ENCODE measurements at places on chromosomes 13 and 19.
A peak's percentile ranks its signal among the peaks of the same experiment; 100 is the strongest.

- DNase-seq: no peak
Observed at GRCh38 chr13:110113284-110113764, 193.6 kb downstream of the COL4A1 start.

DNA sequence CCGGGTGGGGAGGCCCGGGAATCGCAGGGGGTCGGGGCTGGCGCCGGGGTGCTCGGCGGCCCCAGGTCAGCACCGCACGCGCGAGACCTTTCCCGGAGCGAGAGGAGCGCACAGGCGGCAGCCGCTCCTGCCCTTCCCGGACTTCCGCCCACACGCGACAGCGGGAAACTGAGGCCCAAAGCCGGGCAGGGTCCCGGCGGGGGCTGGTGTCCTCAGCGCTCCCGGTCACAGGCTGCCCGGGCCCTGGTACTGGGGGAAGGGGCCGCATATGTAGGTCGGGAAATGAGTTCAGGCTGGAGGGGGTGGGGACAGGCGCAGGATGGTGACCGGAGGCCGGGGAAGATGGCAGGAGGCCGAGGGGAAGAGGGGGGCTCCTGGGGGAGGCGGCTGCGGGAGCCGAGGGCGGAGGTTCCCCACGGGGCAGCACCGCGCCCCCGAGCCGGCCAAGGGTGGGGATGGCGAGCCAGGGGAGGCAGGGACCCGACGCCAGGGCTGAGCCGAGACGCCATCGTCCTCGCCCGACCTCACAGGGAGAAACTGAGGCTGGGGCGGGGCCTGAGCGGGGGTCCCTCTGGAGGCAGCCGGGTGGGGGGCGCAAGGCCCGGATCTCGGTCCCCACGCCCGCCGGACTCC, 662 bp downstream of the CBARP start:
- peak; percentile 9 for DNase-seq

GRCh38 chr13:23042181-23042580, 138.6 kb upstream of the SGCG start:
- no peak for DNase-seq

- DNase-seq: no peak
Observed at GRCh38 chr13:78657699-78658629, 991 bp downstream of the OBI1 start.

DNA sequence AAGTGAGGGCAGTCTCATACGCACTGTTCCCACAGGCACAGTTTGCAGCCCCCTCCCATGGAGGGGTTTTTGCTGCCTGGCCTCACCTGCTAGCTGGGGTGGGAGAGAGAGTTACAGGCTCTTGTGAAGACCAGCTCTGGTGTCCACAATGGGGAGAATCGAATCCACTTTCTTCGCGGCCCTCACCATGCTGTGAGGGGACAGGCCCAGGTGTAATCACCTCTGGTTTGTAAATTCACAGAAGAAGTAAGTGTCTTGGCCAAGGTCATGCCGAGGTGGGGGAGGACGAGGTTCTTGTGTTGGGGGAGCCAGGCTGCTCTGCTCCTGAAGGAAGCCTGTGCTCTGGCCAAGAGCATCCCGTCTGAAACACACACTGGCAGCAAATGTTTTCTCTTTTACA, 39.5 kb downstream of the TEX29 start:
- DNase-seq: no peak

DNA sequence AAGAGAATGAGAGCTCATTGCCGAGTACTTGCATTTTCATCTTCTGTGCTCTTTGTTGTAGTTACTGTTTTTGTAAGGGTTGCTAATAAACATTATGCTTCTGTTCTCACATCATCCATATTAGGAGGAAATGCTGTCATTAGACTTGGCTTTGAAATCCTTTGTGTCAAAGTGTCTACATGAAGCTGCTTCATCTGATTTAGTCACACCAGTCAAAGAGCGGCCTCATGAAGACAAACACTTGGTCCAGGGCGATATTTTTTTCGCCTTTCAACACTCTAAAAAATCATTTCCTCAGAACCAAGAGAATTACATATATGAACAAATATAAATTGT, 105.0 kb downstream of the SPRY2 start:
- DNase-seq: no peak

DNA sequence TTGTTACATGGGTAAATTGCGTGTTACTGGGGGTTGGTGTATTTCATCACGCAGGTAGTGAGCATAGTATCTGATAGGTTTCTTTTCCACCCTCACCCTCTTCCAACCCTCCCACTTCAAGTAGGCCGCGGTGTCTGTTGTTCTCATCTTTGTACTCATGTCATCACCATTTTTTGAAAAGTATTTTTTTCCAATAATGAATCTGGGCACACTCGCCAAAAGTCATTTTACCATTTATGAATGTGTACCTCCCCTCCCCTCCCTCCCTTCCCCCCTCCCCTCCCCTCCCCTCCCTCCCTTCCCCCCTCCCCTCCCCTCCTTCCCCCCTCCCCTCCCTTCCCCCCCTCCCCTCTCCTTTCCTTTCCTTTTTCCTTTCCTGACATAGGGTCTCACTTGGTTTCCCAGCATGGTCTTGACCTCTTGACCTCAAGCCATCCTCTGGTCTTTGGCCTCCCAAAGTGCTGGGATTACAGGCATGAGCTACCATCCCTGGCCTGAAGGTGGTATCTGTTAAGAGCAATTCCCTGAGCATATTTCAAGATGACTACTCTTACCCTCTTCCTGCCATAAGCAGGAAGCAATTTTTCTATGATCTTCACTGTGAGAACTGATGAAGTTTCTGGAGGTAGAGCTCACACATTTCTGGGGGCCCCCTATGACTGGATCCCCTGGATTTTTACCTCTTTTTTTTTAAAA, 15.7 kb downstream of the ZNF627 start:
- no peak for DNase-seq

DNA sequence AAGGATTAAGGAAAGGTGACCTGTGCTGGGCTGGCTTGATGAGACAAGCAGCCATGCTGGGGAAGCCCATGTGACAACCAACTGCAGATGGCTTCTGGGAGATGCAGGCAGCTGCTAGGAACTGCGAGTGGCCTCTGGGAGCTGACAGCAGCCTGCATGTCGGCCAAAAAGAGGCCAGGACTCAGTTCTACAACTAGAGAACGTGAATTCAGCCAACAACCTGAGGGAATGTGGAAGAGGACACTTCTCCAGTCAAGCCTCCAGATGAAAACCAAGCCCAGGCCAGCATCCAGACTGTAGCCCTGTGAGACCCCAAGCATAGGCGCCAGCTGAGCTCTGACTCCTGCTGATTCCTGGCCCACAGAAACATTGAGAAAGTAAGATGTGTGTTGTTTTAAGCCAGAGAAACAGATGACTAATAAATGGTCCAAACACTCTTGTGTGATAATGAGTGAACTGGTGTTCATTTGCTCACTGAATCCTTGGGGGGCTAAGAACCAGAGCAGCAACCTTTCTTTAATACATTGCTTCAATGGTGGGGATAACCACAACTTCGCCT, 45.0 kb downstream of the SLC7A1 start:
- DNase-seq: no peak

DNA sequence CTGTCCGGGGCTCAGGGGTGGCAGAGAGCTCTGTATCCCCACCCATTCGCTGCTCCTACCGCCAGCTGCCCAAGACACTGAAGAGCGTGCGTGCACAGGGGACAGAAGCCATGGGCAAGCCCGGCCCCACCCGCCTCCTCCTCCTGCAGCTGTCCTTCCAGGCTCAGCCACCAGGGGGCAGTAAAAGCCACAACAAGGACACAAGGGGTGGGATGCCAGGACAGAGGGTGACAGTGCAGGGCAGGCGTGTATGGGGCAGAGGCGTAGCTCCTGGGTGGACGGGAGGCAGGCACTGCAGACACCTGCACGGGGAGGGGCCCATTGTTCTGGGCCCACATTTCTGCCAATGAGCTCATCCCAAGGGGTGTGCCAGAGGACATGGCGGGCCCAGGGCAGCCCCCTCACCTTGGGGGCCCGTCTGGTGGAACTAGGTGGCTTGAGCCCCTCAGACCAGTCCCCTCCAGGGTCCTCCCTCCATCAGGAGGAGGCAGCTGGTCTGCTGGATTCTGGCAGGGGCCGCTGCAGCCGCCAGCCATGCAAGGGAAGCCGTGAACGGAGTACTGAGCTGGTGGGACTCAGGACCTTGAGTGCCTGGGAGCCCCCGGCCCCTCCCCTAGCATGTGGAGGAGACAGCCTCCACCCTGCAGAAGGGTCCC, 61.2 kb downstream of the MLLT1 start:
- peak; percentile 69 for DNase-seq

- no peak for DNase-seq
Observed at GRCh38 chr13:112103961-112104880, 37.3 kb downstream of the SOX1 start.

- no peak for DNase-seq
Observed at GRCh38 chr13:109355875-109356434, 430.4 kb downstream of the IRS2 start.

DNA sequence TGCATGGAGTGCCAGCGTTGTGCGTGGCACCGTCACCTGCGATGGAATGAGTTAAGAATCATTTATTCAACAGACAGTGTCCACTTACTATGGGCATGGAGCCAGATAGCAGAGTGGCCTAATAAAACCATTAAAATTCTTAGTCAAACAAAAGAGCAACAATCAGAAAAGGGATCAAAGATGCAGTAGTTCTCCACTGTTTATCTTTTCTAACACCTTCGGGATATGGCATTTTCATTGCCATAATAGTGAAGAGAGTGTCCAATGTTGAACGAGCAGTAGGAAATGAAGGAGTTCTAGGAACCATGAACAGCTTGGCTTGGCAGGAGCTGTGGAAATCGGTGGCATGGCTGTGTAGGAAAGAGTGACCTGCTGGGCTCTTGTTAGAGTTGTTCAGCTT, 2.0 kb downstream of the TNFSF11 start:
- DNase-seq: no peak

DNA sequence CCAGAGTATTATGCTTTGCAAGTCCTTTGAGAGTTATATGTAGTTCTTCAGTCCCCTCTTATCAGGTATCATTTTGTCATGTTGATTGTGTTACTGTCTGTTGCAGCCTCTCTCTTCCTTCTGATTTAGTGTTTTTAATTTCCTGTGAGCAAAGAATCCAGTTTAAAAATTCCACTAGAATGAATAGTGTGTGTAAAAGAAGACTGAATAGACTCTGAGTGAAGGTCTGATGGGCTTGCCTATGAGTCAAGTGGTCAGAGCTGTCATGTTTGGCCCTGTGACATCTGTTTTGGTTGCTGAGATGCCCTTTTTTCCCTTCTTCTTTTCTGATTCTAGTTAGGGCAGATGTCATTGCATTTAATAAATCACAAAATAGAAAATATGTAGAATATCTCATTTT, 23.3 kb upstream of the KCTD4 start:
- DNase-seq: no peak

- no peak for DNase-seq
Observed at GRCh38 chr13:31246918-31247317, 47.1 kb downstream of the B3GLCT start.

DNA sequence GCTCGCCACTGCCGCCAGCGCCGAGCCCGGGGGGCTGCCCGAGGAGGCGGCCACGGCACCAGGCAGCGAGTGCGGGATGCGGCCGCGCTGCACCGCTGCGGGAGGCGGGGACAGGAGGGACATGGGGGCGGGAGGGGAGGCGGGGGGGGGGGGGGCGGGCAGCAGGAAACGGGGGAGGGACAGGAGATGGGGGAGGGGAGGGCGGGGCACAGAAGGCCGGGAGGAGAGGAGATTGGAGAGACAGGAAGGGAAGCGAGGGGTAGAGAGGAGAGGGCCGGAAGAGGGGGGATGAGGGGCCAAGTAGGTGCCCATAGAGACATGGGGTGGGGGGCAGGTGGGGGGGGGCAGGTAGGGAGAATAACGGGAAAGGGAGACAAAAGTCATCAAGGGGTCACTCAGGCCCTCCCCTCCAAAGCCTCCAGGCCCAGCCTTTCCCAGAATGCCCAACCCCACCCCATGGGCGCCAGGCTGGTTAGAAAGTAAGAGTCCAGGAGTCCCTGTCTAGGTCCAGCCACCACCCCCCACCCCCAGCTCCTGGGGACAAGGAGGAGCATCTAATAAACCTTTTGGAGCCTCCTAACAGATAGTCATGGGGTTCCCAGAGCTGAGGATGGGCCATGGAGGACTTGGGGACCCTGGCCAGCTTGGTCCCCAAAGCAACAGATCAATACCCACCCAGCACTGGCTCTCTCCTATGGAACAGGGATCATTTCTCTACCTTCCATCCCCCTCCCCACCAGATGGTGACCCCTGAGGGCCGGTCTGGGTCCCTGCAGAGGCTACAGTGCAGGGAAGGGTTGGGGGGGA, 9.5 kb downstream of the NR2F6 start:
- no peak for DNase-seq

GRCh38 chr19:13835791-13836723, 40.8 kb downstream of the ZSWIM4 start:
- no peak for DNase-seq

DNA sequence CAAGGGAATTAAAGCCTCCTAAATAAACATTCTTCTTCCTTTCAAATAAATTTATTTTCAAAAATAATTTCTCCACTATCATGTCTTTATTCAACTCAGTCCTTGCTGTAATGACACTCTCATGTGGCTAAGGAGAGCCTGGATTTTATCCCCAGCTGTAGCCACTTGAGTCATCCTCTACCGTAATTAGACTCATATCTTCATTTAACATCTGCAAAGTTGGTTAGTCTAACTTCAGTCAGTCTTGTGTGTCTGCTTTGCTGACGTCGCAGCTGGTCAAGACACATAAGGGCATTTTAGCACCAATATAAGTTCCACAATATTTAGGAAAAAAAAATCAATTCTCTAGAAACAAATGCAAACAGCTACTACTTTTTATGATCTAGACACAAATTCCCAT, 776.4 kb upstream of the ATXN8OS start:
- DNase-seq: no peak

- DNase-seq: no peak
Observed at GRCh38 chr13:44902738-44903137, 86.5 kb downstream of the NUFIP1 start.

DNA sequence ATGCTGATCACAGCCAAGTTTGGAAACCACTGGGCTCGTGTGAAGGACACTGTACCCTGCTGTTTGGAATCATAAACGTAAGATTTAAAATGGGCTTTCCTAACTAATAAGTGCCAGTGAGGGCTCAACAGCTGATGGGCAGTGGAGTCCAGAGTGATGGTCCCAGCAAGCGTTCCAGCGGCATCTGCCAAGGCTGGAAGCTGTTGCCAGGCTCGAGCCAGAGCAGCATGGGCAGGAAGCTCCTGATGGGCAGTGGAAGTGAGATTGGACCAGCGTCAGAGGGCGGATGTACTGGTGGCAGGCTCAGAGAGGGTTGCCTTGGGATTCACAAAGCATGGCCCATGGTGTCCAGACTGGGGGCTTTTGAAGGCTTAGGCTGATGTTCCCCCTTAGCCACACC, 30.2 kb downstream of the COL4A2 start:
- DNase-seq: no peak

DNA sequence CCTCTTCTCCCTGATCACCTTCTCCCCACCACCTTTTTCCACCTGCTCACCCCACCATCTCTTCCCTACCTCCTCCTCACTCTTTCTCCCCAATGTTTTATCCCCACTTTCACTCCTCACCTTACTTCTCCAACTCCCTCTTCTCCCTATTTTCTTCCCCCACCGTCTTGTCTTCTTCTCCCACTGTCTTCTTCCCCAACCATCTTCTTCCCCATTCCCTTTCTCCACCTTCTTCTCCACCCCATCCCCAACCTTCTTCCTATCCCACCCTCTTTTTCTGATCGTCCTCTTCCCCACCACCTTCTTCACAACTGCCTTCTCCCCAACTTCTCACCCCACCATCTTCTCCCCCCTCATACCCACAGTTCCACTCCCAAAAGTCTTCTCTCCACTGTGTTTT, 929.4 kb downstream of the UQCRFS1 start:
- no peak for DNase-seq

Data from T-helper 2 cell treated with Interferon-gamma antibody and Interleukin-4, amounts not matched to agents 5 μg/mL and 100 μg/mL, for 36 hours (primary cell).